ENCODE measurements at places on chromosomes 7 and 10.

DNA sequence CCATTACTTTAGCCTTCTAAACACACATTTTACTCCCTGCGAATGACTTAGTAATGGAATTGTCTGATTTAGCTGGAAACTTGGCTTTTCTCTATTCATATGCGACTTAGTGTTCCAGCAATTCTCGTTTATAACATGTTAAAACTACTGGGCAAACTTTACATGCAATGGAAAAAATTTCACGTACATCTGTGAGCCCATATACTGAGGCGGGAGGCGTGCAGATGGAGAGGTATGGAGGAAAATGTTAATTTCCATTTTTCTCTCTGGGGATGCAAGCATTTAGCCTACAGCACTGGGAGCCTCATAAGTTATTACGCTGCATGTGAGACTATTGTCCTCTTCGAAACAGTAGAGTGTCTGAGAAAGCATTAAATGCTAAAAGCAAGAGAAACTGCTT, 591.5 kb upstream of the ANKRD30A start:
- no peak for DNase-seq

DNA sequence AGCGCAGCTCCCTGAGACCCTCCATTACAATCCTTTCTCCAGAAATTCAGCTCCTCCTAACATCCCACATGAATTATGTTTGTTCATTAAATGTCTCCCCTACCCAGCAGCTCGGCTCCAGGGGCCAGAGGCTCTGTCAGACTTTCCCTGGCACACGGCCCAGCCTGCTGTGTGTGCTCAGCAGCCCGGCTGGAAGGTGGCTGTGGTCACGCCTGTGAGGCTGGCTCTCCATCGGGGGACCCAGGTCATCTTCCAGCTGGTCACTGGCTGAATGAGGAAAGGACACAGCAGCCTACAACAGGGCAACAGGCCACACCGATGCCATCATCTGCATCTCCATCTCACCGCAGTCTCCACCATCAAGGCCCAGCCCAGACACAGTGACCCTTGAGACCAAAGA, 219.8 kb downstream of the MAD1L1 start:
- DNase-seq, result no peak

- no peak for DNase-seq
Observed at GRCh38 chr7:124152859-124153692, 120.2 kb upstream of the TMEM229A start.

GRCh38 chr10:31320550-31321211, 1.7 kb downstream of the ZEB1 start:
- no peak for DNase-seq

DNA sequence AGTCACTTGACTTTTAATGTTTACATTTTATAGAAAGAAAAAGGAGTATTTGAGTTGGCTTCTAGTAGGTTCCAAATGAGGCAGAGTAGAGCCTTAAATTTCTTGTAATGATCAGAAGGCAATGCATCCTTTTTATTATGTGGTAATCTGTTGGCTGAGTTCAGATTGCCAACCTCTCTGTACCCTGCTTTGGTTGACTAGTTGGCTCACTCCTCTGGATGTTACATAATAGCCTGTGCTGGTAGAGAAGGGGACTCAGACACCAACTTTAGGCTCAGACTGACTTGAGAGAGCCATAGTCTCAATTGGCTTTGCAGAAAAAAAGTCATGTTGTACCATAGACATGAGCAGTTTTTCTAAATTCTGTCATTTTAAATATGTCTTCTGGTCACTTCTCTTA, 46.8 kb upstream of the GLCCI1 start:
- no peak for DNase-seq

- DNase-seq, result no peak
Observed at GRCh38 chr10:117635826-117636225, 93.3 kb downstream of the EMX2 start.

- DNase-seq, result no peak
Observed at GRCh38 chr7:101817471-101818286, at the start of gene CUX1. Gene CUX1, plus strand, starts transcription at chr7:101817626. Its CDS starts 14 bp downstream, at chr7:101817640.

- DNase-seq, result no peak
Observed at GRCh38 chr7:132544999-132545398, 31.3 kb downstream of the PLXNA4 start.

DNA sequence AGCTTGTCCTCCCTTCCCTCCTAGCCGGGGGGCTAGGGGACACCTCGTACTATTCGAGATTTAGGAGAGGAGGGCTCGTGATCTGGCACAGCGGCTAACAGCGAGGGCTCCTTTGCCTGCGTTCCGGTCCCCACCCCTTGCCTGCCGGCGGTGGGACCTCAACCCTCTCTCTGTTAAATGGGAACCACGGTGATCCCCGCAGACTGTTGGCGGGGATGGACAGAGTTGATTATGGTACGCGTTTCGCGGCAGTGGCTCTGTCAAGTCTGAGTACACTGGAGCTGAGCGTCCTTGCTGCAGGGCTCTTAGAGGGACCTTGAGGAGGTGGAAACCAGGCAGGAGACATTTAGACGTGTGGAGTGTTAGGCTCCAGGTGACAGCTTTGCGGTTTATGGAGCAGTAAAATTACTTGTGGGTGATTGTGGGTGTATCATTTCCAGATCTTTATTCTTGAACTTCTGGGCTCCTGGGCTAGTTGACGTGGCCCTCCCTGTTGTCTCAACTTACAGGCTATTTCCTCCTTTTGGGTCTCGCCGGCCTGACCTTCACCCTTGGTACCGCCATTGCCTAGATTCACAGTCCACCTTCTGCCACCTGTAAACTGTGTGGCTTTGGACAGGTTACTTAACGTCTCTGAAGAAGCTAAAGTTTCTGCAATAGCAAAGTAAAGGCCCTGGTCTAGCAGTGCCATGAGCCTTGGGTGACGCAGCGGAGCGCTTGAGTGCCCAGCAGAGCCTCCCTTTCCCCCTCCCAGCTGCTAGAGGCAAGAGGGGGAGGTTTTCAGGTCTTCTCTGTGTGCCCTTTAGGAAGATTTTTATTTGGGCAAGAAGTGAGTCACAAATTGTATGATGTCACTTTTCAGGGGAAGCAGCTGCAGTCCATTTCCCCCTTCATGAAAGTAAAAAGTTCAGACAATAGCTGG, 739 bp downstream of the CASP7 start:
- no peak for DNase-seq

DNA sequence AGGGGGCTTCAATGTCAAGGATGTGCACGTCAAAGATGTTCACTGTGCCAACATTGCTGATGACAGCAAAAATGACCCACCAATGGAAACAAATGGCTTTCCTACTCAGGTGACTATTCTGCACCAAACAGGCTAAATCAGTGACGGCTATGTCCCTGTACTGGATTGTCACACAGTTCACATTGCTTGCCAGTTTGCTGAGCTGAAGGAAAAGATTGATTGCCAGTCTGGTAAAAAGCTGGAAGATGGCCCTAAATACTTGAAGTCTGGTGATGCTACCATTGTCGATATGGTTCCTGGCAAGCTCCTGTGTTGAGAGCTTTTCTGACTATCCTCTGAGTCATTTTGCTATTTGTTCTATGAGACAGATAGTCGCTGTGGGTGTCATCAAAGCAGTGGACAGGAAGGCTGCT, 202.2 kb upstream of the ETV1 start:
- no peak for DNase-seq

- no peak for DNase-seq
Observed at GRCh38 chr7:127514499-127514898, 70.9 kb downstream of the GCC1 start.

- no peak for DNase-seq
Observed at GRCh38 chr7:37110660-37111424, 337.8 kb downstream of the ELMO1 start.

DNA sequence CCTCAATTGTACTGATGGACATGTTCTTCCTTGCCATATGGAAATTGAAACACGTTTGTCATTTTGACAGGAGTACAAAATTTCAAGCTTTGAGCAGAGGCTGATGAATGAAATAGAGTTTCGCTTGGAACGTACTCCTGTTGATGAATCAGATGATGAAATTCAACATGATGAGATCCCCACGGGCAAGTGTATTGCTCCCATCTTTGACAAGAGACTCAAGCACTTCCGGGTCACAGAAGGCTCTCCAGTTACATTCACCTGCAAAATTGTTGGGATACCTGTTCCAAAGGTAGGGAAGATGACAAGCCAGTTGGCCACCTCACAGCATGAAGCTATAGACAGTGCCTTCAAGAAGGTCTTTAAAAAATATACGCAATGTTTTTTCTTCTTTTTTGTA, 43.1 kb downstream of the ATOH7 start:
- DNase-seq, result no peak

DNA sequence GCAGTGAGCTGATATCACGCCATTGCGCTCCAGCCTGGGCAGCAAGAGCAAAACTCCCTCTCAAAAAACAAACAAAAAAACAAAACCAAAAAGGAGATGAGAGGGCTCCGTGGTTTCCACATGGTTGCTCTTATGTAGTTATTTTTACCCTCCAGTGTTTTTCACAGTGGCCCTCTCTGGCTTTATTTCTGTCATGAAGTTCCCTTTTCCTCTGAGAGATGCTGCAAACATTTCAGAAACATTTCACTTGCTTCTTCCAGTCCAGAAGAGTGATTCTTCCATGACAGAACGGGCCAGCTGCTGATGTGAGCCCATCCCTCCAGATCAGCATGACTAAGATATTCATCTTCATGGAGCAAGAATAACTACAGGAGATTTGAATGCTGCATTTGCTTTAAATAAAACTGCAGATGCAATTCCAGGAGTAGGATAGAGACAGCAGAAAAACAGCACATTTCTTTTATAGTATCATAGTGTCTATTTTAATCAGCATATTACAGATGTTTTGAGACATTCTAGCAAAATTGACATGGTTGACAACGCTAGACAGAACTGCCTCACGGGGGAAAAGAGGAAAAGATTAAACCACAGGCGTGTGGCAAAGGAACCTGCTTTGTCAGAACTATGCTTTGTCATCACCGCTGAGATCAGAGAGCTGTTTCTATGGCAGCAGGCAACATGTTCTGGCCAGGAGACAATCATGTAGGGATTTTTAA, 40.3 kb downstream of the NRCAM start:
- DNase-seq, result no peak

DNA sequence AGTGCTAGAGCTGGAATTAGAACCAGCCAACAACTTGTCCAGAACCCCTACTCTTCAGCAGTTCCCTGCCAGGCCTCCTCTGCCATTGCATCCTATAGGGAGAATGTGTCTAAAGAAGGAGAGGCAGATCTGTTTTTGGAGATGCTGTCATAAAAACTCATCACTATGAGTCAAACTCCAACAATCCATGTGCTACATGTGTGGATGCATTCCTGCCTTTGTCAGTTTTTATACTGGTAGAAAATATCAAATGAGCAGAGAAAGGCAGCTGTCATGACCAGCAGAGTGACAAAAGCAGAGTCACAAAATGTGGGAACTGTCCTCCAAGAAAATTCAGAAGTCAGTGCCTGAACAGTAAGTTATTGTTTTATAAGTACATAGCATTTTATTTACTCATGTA, 93.0 kb downstream of the ABLIM1 start:
- no peak for DNase-seq

DNA sequence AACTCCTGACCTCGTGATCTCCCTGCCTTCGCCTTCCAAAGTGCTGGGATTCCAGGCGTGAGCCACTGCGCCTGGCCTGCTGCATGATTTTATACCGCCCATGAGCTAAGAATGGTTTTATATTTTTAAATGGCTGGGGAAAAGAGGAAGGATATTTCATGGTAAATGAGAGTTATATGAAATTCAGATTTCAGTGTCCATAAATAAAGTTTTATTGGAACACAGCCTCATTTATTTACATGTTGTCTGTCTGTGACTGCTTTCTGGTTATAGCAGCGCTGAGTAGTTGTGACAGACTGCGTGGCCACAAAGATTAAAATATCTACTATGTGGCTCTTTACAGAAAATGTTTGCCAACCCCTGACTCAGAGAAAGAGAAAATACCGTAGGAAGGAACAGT, 2.2 kb downstream of the TRRAP start:
- no peak for DNase-seq

- no peak for DNase-seq
Observed at GRCh38 chr10:58028597-58029366, 238.9 kb downstream of the IPMK start.

DNA sequence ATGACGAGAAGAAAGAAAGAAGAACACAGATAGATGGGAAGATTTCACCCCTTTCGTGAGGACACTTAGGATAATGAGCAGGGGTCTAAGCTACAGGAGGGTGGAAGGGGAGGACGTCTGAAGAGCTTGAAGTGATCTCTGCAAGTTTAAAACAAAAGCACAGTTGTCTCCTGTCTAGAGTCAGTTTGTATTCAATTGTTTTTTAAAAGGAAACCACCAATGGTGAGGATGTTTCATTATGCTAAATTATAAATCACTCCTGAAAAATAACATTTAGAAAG, 85.9 kb downstream of the ADAM12 start:
- no peak for DNase-seq

GRCh38 chr7:22751341-22751740, 24.3 kb downstream of the IL6 start:
- DNase-seq, result no peak

DNA sequence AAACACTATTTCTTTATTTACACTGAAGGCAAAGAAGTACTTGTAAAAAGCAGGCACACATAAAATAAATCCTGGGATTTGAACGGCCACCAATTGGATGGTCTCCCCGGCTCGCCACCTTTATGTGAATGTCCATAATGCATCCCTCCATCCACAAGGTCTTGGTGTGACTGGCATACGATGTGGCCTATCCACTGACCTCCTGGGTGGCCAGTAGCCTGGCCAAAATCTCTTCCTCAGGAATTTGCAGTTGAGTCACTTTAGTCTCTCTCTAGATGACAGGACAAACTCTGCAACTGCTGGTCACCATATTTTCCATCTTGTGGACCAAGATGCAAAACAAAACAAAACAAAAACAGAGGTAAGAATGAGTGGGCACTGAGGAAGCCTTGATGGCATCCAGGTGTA, 39.1 kb downstream of the CDK1 start:
- DNase-seq, result no peak

DNA sequence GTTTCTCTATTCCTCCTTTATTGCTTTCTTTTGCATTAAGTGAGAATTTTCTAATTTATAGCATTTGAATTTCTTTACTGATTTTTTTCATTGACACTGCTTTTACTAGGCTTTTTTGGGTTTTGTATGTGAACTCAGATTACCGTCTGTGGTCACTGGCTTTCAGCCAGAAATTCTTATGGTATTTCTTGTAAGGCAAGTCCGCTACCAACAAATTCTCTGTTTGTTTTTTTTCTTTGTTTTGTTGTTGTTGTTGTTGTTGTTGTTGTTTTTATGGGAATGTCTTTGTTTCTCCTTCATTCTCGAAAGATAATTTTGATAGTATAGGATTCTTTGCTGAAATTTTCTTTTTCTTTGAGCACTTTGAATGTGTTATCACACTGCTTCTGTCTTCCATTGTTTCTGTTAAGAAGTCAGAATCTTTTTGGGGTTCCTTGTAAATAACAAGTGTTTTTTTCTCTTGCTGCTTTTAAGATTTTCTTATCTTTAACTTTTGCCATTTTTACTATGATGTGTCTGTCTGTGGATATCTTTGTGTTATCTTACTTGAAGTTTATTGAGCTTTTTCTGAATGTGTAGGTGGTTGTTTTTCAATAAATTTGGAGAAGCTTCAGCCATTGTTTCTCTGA, 7.2 kb downstream of the NET1 start:
- no peak for DNase-seq

DNA sequence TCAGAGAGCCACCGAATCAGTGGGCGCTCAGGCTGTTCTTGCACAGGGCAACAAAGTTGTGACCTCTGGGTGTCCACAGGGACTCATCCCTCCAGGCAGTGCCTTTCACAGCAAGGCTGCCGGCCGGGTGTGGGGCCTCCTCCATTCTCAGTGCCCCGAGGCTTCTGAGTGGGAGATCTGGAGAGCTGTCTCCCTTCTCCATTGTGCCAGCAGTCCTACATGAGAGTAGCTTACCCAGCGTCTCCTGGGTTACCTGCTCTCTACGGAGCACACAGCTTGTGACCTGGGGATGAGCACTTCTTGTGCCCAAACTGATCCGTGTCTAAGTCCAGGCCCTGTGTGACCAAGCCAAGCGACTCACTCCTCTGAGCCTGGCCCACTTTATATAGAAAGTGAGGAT, 240.9 kb upstream of the GRB10 start:
- DNase-seq, result no peak
